ENCODE measurements at places on chromosomes 1 and 21.

GRCh38 chr1:18012686-18013085 is 94.9 kb upstream of the IGSF21 start:
- DNase-seq = no peak

GRCh38 chr1:21307663-21308305 is 17.5 kb upstream of the ECE1 start:
- DNase-seq = no peak

GRCh38 chr21:38219049-38219628 is 37.7 kb upstream of the KCNJ15 start:
- DNase-seq = peak; percentile 81

DNA sequence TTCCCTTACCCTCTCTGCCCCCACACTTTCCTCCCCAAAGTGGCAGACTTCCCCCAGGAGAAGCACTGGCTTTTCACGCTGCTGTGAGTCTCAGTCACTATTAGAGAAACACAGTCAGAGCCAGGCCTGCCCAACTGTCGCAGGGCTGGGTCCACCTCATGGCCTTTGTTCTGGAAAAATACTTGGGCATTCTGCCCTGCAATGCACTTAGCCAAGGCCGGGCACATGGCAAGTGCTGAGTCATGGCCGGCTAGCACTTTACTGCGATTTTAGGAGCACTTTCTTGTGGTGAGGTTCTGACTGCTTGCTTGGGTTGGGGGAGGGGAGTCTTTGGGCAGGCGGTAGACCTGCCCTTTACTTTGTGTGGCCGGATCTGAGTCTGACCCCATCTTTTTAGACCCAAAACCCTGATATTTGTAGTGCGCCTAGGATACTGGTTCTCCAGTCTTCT is 7.7 kb downstream of the EPHX1 start:
- peak; percentile 89 for DNase-seq

DNA sequence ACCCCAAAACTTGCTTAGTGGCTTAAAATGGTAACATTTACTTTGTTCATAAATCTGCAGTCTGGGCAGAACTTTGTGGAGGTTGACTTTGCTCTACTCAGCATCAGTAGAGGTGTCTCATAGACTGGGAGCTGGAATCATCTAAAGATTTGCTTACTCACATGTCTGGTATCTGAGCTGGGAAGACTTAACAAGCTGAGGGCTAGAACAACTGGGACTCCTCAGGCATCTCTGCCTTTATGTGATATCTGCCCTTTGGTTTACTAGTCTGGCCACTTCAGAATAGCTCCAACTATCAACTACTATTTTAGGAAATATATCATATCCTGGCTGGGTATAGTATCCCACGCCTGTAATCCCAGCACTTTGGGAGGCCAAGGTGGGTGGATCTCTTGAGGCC is 82.5 kb downstream of the C4BPA start:
- peak; percentile 10 for DNase-seq

- no peak for DNase-seq
These were observed 70.7 kb downstream of the EVA1C start for GRCh38 chr21:32483293-32483595.

DNA sequence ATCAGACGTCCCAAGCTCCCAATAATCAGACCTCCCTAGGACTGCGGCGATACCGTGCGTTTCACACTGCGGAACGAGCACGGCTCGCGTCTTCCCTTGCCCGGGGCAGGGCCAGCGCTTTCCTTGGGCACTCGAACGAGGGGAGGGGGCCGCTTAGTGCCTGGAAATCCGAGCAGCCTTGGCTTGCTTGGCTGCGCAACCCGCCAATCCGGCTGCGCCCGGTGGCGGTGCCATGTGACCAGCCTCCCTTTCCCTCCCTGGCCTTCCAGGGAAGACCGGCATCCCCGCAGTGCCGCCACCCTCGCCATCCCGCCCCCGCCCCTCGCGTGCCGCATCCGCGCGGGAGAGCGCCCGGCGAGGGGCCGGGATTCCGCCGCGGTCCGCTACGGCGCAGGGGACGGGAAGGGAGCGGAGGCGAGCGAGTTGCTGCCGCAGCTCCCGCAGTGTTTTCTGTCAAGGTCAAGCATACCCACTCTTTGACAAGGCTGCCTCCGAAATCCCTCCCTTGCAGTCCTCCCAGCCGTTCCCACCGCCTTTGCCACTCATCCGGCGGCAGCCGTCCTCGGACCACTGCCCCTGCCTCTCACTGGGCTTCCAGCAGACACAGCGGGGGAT is 8.3 kb upstream of the RNF19B start:
- DNase-seq = no peak

GRCh38 chr1:31871703-31872102 is 55.9 kb upstream of the SPOCD1 start:
- no peak for DNase-seq

GRCh38 chr1:41003127-41003639 is 18.3 kb downstream of the SLFNL1 start:
- DNase-seq = no peak

- DNase-seq = peak; percentile 75
These were observed 17.6 kb downstream of the HSPG2 start for GRCh38 chr1:21919520-21919919.

DNA sequence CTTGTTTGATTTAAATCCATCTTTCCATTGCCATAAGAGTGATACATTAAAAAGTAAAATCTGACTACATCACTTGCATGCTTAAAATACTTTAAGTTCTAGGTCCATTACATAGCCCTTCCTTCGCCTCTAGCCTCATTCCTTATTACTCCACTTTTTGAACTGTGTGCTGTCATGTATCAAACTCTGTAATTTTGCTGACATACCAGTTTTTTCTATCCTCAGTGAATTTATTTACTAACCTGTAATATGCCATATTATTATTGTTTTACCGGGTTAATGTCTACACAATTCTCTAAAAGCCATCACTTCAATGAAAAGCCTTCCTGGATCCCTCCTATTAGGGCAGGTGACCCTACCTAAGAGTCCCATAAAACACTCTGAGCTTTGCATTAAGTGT is 4.9 kb upstream of the SPRR2G start:
- no peak for DNase-seq

GRCh38 chr1:39818482-39818881 is 29.8 kb upstream of the BMP8B start:
- no peak for DNase-seq

DNA sequence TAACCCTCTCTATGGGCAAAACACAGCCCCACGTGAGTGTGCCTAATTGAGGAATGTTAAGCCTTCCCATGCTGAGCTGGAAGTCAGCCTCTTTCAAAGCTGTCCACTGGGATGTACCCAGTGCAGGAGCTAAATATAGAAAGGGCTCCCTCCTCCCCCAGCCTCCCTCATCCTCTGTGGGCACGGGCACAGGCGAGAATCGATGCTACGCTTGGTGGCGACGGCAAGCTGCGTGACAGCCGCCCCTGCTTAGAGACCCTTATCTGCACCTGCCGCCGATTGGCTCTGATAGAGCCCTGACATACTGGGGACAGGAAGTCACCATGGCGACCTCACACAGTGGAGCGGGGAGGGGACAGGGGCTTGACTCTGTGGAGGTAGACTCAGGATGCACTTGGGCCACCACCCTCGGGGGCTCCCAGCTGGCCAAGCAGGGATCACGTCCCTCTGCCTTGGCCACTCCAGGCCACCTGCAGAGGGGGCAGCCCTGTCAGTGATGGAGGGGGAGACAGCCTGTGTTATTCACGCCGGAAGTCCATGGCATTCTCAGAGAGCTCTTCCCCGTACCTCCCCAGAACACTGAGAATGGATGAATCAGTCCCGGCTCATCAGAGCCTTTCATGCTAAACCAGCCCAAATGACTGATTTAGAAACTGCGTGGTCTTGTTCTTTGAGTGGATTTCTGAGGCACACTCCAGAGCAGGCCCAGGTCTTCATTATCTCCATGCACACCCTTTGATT is 84.8 kb downstream of the KCND3 start:
- DNase-seq = peak; percentile 24

DNA sequence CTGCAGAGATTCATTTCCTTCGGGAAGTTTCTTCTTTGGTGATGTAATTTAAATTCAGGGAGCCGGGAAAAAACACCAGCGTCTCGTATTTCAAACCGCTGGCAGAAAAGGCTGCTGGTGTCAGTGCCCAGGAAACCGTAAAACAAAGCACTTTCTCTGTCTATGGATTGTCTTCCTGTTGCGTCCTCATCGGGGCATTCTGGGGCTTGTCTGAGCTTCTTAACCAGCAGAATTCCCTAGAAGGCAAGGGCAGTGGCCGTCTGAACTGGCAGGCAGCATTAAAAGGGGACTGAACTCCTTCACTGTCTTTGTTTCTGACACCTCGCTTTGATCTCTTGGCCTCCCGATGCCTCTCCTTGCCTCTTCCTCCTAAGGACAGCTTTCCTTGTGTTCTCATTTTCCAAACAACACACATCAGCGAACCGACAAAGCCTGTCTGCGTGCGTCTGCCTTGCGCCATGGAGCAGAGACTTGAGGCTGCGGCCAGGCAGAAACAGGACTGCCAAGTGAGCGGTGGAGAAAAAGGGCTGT is 391.6 kb upstream of the VAMP3 start:
- peak; percentile 56 for DNase-seq

- DNase-seq = peak; percentile 30
These were observed 34.0 kb downstream of the MACF1 start for GRCh38 chr1:39238476-39238875.

DNA sequence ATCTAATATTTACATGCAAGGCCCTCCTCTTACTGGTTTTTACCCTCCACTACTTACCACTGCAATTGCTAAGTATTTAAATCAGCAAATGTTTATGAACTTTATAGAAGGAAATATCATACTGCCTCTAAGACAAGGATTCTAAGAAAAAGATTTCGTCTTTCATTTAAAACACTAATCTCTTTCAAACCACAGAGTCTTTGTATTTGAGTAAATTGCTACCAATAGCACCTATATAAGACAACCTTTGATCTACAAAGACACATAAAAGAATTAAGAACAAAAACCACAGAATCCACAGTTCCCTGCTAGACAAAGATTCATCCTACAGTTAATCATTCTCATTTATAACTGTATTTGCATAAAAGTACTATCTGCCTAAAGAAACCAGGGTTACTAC is 37.6 kb downstream of the RNF115 start:
- no peak for DNase-seq

DNA sequence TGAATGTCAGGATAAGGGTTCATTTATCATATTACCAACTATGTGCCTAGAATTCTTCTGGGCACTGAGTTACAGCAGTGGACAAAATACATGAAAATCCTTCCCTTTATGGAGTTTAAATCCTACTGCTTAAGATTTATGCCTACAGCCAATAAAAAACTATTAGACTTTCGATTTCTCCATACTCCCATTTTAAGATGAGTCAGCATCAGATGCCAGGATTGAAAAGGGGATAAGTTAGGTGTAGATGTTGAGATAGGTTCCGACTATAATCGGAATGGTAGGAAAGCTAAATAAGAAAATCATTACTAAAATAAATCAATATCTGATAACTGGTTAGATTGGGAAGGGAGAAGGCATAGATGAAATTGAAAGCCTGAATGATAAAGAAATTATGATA is 3.2 kb upstream of the COL24A1 start:
- no peak for DNase-seq

- DNase-seq = no peak
These were observed 86.8 kb downstream of the TGFBR3 start for GRCh38 chr1:91799159-91799558.

DNA sequence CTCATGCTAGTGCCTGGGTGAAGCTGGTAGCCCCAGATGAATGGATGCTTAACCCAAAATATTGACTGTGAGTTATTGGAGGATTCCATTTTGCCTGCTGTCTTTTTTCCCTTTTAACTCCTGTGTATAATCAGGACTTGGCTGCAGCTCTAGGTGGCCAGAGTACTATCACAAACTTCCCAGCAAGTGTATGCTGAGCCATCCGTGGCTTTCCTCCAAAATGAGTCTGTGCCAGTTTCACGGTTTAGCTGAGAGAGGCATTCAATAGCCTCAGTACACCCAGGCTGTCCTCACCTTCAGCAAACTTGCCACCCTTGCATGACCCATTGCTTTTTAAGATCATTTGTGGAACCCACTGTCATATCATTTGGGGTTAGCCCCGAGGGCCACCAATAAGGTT is 5.3 kb upstream of the DPT start:
- DNase-seq = no peak

DNA sequence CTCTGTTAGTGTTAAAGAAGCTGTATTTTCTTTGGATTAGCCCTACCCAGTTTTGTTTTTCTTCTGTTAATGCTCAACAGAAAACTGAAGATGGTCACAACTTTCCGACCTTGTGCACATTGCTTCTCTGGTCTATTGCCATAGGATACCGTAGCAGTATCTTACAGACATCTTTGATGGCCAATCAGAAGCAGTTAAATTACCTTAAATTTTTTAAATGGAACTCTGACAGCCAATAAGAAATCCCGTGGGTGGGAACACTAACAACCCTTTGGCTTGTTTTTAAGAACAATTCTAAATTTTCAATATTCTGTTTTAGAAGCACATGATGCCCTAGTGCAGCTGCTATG is 17.2 kb downstream of the NFYC start:
- no peak for DNase-seq

DNA sequence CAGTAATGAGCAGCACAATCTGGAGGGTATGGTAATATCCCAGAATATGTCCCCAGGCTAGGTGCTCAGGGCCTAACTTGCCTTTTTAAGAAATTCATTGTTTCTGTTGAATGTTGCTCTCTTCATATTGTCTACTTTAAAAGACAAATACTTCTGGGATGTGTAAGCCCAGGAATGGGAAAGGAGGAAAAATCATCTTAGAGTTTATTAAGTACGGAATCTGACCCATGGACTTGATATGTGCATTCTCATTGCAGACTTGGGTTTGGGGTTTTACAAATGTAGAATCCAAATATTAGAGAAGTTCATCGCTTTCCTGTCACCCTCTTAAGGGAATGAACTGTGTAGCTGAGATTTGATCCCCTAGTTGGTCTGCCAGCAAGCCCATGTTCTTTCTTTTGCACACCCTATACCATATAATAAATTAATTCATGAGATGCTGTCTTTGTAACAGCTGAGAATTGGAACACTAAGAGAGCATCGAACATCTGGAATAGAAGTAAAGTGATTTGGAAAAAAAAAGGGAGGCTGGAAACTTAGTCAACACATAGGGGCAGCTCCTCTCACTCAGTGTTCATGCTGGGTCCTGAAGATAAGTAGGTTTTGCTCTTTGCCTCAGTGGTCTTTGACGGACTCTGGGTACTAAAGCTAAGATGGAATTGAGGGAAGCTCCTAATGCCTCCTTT is 235.8 kb upstream of the C1orf105 start:
- no peak for DNase-seq

Data from A172 (cell line).